ENCODE measurements at places on chromosomes 12 and 14.

DNA sequence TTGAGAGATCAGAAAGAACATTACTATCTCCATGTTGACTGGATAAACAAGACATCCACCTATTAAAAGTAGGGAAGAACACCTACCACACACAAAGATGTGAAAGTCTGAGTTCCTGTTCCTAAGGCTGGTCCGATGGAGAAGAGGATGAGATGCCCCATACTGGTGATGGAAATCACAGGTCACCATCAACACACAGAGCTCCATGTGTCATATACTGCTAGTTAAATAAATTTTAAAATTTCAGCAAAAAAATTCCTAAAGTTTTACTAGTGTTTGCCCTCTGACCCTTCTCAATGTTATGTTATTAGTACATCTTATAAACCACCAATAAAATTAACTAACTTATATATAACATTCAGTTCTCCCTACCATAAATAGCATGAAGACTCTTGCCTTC, 59.1 kb downstream of the KCNA5 start:
- no peak for ATAC-seq

- no peak for ATAC-seq
Measured at GRCh38 chr14:51844081-51844881, 16.1 kb upstream of the GNG2 start.

DNA sequence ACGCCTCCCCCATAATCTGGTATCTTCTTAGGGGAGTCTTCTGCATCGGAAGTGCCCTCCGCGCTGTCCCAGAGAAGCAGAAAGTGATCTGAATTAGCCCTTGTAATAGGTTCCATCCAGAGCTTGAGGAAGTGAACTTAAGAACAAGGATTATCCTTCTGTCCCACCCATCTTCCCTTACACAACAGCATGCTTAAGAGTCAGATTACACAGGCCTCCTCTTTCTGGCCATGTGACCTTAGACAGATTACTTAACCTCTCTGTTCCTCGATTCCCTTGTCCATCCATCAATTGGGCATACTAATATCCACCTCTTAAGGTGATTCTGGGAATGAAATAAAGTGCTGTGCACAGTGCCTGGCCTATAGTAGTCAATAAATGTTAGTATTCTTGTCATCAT, 11.4 kb downstream of the CABP1 start:
- no peak for ATAC-seq

DNA sequence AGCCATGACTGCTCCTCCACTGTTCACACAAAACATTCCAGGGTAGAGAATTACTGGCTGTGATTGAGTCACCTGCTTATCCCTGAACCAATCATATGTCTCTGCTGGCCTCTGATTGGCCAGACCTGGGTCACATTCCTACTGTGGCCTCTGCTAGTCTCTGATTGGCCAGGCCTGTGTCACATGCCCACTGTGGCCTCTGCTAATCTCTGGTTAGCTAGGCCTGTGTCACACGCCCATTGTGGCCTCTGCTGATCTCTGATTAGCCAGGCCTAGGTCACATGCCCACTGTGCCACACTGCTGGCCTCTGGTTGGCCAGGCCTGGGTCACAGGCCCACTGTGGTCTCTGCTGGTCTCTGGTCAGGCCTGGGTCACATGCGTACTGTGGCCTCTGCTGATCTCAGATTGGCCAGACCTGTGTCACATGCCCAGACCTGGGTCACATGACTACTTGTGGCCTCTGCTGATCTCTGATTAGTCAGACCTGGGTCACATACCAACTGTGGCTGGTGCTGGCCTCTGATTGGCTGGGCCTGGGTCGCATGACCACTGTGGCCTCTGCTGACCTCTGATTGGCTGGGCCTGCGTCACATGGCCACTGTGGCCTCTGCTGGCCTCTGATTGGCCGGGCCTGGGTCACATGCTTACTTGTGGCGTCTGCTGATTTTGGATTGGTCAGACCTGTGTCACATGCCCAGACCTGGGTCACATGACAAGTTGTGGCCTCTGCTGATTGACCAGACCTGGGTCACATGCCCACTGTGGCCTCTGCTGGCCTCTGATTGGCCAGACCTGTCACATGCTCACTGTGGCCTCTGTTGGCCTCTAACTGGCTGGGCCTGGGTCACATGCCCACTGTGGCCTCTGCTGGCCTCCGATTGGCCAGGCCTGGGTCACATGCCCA, 251.6 kb downstream of the SLC15A4 start:
- no peak for ATAC-seq

DNA sequence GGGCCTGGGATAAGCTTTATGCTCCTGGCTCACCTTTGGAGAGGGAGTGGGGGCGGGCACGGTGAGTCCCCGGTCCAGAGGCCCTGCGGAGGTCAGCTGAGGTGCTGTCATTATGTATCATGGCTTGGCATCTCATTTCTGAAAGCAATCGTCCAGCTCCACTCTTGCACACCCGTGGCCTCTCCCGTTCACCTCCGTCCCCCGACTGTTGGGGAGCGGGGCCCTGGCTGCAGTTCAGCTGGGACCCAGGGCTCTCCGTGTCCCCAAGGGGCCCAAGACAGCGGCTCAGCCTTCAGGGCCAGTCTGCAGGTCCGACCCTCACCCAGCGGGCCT, 10.6 kb downstream of the BMP4 start:
- ATAC-seq = no peak

DNA sequence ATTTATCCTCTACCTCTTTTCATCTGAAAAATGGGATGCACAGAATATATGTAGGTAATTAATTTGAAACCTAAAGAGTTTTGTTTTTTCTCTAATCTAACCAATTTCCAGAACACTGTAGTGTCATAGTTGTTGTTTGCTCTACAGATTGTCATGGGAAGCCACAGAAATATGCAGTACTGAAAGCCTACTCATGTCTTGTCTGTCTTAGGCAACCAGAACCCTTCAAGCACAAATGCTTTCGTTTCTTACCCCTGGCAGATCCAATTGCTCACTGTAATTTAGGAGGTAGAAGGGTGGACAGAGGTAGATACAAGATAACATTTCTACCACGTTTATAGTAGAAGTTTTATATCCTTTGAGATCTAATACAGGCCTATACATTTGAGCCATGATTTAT, 330.2 kb upstream of the NOVA1 start:
- no peak for ATAC-seq
